ENCODE measurements at places on chromosomes 5 and 9.

DNA sequence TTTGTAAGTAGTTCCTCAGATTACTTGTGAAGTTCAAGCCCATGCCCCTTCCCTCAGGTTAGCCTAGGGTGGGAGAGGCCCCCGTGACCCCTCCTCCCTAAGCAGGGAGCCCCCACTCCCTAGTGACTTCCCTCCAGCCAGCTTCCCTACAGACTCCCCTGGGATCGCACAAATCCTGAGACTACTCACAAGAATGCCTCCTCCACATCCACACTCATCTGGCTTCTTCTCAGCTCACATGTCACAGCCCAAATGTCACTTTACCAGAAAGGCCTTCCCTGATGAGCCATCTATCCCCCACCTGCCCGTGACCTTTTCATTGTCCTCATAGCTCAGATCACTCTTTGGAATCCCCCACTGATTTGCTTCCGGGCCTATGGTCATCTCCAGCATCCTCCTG is 96.7 kb upstream of the ARAP3 start:
- no peak for DNase-seq

DNA sequence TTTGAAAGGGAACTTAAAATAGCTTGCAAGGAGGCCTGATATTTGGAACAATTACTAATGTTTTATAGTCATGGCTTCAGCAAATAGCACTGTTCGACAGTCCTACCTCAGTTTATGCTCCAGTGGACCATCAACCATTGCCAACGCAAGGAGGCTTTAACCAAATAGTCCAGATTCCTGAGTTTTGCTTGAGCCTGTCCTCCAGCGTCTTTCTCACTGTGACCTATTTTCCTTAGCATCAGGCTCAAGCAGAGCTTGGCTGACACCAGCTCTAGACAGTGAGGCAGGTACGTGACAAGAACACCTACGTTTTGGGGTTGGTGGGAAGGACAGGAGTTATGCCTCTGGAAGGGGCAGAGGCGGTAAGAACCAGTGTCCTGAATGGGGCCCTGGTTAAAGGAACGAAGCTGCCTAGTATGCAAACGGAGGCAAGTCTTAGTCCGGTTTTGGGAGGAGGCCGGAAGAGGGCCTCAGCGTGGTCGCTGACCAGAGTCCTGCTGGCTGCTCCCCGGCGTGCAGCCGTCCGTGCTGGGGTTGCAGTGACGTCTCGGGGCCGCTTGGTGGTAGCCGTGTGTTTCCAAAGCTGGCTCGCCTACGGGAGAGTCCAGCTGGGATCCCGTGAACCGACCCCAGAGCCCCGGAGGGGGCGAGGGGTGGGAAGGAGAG is 998 bp upstream of the FGF18 start:
- peak; percentile 84 for DNase-seq

DNA sequence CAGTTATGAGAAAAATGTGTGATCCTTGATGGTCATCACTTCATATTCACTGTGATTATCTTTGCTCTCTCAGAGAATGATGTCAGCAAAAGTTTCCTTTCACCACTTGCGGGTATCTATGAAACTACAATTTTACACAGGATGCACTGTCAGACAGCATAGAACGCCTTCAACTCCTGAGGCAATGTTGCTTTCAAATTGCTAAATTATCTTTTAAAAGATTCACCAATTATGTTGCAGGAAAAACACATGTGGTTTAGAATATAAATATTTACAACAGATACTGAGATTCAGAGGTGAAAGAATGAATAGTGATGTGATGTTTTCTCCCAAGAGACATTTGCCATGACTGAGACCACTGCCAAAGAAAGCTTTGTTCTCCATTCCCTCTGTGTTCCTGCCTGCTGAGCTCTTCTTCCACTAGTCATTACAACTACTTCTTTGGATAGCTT is 879.8 kb upstream of the DMAC1 start:
- DNase-seq, result no peak

GRCh38 chr5:146399481-146399880 is 47.7 kb upstream of the TCERG1 start:
- no peak for DNase-seq

DNA sequence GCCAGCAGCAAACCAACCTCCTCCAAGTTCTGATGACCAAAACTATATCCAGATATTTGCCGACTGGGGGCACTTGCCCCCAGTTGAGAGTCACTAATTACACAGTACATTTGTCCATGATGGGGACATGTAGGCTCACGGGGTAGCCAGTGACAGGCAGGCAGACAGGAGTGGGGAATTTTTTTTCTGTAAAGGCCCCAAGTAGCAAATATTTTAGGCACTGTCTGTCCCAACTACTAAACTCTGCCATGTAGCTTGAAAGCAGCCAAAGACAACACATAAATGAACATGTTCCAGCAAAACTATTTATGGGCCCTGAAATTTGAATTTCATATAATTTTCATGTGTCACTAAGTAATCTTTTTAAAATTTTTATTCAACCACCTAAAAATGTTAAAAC is 80.7 kb downstream of the GRIA1 start:
- no peak for DNase-seq

- no peak for DNase-seq
These were observed 54.5 kb upstream of the OLFM1 start for GRCh38 chr9:135032868-135033460.

- DNase-seq, result no peak
These were observed 385.5 kb upstream of the SLC30A5 start for GRCh38 chr5:68708156-68708841.

DNA sequence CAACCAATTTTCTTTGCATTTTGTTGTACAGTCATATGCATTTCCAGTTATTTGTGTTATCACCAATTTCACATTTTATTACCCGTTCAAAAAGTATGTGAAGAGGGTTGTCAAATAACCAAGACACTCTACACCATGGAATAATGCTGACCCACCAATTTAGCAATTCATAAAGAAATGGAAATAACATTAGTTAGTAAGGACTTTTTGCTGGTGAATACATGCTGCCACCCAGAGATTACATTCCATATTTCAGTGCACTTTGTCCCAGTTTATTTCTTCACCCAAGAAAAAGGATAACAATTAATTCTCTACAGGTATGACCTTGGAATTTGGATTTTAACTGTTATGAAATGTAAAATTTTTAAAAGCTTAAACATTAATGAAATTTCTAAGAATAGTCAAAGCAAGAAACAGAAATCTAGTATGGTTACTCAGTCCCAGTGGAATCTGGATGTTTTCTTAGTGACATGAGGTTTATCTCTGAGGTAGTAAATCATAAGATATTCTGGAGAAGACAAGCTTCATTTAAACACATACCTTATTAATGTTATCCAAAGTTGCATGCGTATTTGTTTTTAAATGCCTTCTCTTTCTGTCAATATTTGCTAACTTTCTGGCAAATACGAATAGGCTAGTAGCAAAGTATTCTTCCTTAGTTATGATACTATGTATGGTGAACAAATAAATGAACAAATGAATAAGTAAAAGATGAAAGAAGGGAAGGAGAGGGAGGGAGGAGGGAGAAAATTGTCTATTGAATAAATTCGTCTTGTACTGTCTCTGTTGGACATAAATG is 100.6 kb downstream of the CETN3 start:
- no peak for DNase-seq

- DNase-seq, result no peak
These were observed 4.5 kb downstream of the EXOC3 start for GRCh38 chr5:447501-447900.

DNA sequence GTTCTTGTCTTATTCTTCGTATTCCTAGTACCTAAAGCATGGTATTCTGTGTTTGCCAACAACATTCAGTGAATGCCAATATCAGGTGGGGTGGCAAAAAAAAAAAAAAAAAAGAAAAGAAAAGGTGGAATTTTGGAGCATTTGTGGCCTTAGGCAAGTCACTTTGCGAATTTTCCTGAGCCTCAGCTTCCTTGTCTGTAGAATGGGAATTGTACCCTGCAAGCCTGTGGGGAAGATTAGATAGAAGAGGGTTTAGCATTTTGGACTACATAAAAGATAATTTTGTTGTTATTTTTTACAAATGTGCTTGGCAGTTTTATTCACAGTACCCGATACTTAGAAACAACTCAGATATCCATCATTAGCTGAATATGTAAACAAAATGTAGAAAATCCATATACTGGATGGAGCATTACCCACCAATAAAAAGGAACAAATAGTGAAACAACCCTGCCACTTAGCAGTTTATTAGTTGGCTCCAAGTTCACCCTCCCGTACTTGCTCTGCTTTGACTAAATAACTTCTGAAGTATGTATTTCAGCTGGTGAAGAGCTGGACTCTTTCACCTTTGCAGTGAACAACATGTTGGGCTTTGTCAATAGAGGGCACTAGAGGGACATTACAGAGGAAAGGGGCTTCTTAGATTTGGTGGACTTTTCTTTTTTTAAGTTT is 13.6 kb downstream of the UBE2D2 start:
- no peak for DNase-seq

- DNase-seq, result no peak
These were observed 159.5 kb upstream of the GRAMD2B start for GRCh38 chr5:126263591-126264184.

- DNase-seq, result peak; percentile 68
These were observed 71.4 kb downstream of the SEMA4D start for GRCh38 chr9:89426384-89426961.

- no peak for DNase-seq
These were observed 29.6 kb upstream of the UBAC1 start for GRCh38 chr9:135990468-135991429.

DNA sequence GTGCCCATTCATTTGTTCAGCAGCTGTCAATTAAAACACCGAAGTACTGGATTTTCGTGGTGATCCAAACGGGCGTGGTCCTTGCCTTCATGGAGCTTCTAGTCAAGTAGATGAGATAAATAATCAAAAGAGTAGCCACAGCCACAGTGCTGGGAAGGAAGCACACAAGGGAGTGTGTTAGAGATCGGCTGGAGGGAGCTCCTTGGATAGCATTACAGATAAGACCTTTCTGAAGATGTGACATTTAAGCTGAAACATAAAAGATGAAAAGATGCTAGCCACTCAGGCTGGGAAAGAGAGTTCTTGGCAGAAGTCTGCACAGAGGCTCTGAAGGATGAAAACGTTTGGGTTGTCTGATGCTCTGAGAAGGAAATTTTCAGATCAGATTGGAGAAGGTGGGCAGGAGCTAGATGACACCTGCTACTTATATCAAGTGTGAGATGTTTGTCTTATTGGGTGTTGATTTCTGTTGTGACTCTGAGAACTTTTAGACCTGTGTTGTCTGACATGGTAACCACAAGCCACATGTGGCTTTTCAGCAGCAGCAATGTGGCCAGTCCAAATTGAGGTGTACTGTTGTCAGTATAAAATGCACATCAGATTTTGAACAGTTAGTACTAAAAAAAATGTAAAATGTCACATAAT is 123.9 kb downstream of the TLE4 start:
- no peak for DNase-seq

GRCh38 chr9:73157811-73158210 is 6.1 kb downstream of the ANXA1 start:
- no peak for DNase-seq

- no peak for DNase-seq
These were observed 56.4 kb upstream of the BOD1 start for GRCh38 chr5:173672891-173673290.

- no peak for DNase-seq
These were observed 269.1 kb downstream of the NR2F1-AS1 start for GRCh38 chr5:93311881-93312280.

GRCh38 chr5:157288405-157289163 is 22.7 kb downstream of the CYFIP2 start:
- DNase-seq, result no peak

- no peak for DNase-seq
These were observed 1.4 kb downstream of the FAM193B start for GRCh38 chr5:177552839-177553455.

DNA sequence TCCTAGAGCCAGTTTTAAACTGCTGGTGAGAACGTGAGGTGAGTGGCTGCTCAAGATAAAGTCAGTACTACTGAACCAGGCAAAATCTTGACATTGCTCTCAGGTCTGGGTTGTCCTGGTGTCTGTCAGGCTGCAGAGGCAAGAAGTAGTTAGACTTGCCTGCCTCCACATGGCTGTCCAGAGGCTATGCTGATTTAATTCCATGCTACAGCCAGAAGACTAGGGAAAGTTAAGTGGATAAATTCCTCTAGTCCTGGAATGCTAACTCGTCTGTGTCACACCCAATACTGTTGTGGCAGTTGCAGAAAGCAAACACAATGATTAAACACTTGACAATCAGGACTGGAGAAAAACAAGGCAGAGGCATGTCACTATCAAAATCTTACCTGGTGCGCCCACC is 118.9 kb downstream of the ACER2 start:
- DNase-seq, result no peak

GRCh38 chr5:140828362-140828737 is 590 bp downstream of the PCDHA6 start:
- no peak for DNase-seq

- DNase-seq, result no peak
These were observed 132.7 kb upstream of the DMRT1 start for GRCh38 chr9:708551-709432.

GRCh38 chr9:35091536-35091935 is 4.9 kb downstream of the PIGO start:
- no peak for DNase-seq

- DNase-seq, result no peak
These were observed 32.9 kb downstream of the FGD3 start for GRCh38 chr9:92980085-92980745.

GRCh38 chr5:169702693-169703481 is 65.8 kb downstream of the DOCK2 start:
- DNase-seq, result no peak

DNA sequence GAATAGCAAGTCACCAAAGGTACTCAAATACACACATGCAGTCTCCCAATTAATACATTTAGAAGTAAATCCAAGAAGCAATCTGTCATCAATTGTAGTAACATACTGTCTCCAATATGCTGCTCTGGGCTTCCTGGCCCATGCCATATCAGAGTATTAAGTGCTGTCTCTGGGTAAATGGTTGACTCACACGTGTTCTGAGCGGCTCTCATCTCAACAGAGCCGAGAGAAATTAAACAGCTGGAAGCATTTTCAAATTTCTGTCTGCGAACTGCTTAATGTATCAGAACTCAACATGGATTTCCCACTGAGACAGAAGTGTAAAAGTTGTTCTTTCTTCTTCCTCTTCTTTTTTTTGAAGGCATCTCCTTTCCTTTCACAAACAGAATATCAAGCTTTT is 247.3 kb upstream of the TAS2R1 start:
- no peak for DNase-seq

DNA sequence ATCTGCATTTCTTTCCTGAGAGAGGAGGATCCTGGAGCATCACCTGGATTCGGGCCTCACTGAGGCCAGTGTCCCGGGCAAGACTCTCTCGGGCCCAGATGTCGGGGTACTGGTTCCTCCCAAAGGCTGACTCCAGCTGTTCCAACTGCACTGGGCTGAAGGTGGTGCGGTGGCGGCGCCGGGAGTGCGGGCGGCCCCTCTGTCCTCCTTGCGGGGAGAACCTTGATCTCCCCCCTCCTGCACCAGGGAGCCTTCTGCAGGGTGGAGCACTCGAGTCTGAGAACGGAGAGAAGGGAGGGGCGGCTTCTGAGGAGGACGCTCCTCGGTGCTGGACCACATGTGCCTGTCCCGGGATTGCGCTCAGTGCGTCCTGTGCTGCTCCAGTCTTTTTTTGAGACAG is 2.0 kb downstream of the PROP1 start:
- DNase-seq, result no peak

- DNase-seq, result no peak
These were observed 128.0 kb downstream of the SLC1A3 start for GRCh38 chr5:36734422-36734821.

Measured in GM12892 (cell line).